B cell (primary cell): ENCODE measurements at places on chromosomes 7 and 10. TPM values are rescaled to one million over a fixed set of nuclear protein-coding genes. Genes with fewer than 3 reads are reported as not detected.

OR9A2 gene
- not detected in 2 replicates for polyA plus RNA-seq

ARHGAP22 gene
- 1.9 and 5.2 TPM in 2 replicates for polyA plus RNA-seq

- no peaks in the 10 kb centered on the region for H3K27me3 ChIP-seq
- H3K4me3 ChIP-seq: no peak overlapping the region
- no peak for DNase-seq
- H3K36me3 ChIP-seq: no peaks in the 10 kb centered on the region
Measured at GRCh38 chr7:70415179-70415972, 716.6 kb upstream of the GALNT17 start.

DNA sequence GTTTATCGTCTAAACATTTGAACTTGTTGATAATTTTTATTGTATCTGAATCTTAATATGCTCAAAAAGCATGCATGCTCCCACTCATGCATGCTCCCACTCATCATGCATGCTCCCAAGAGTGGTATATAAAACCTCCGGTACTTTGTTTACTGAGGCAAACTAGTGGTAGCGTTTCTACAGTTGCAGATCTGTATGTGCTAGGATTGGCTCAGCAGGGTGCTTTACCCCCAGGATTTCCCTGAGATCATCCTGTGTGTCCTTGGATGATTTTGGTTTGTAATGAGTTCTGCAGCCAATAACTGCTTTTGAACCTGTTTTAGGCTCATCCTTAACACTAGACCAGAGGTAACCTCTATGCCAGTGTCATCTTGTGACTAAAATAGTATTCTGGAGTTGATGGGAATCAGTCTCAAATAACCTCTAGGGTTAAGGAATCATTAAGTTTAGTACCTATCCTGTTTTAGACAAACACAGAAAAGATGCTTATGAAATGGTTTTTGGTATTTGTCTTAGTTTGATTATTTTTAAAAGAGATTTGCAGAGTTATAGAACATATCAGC lies 40.4 kb downstream of the PHTF2 start:
- peak overlapping the region; percentile 30 for H3K27ac ChIP-seq
- no peaks in the 10 kb centered on the region for H3K27me3 ChIP-seq
- no peak for DNase-seq
- H3K36me3 ChIP-seq: no peaks in the 10 kb centered on the region
- H3K4me3 ChIP-seq: no peak overlapping the region

GRCh38 chr10:93874309-93875031 lies 19.3 kb upstream of the SLC35G1 start:
- no peaks in the 10 kb centered on the region for H3K4me1 ChIP-seq
- H3K27ac ChIP-seq: no peak overlapping the region
- no peak overlapping the region for H3K4me3 ChIP-seq
- DNase-seq: no peak
- H3K27me3 ChIP-seq: peaks cover 8% of the 10 kb centered on the region

- no peak overlapping the region for H3K27ac ChIP-seq
- H3K27me3 ChIP-seq: no peaks in the 10 kb centered on the region
- H3K4me3 ChIP-seq: no peak overlapping the region
Measured at GRCh38 chr10:129057856-129058663, 409.0 kb upstream of the MGMT start.

DNA sequence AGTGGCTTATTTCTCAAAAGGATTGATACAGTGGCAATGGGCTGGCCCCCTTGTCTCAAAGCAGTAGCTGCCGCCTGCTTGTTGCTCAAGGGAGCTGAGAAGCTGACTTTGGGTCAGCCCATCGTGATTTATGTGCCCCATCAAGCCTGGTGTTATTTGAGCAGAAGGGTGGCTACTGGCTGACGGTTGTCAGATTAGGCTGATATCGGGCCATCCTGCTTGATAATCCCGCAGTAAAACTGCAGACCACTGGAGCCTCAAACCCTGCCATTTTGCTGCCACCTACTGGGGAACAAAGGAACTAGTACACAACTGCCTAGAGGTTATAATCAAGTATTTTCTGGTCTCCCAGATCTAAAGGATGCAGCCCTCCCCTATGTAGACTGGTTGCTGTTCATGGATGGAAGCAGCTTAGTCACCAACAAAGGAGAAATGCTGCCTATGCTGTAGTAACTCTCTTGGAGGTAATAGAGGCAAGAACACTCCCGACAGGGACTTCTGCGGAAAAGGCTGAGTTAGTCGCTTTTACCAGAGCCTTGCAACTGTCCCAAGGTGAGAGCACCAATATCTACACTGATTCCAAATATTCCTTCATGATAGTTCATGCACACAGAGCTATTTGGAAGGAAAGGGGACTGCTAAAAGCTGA lies 65.9 kb upstream of the ZNF92 start:
- peaks cover 3% of the 10 kb centered on the region for H3K27me3 ChIP-seq
- H3K4me1 ChIP-seq: no peaks in the 10 kb centered on the region
- peak; percentile 75 for DNase-seq
- H3K36me3 ChIP-seq: no peaks in the 10 kb centered on the region

- H3K27ac ChIP-seq: no peak overlapping the region
- H3K4me1 ChIP-seq: peaks cover 7% of the 10 kb centered on the region
- no peak overlapping the region for H3K4me3 ChIP-seq
Measured at GRCh38 chr7:159028508-159029401, 115.9 kb downstream of the VIPR2 start.

DNA sequence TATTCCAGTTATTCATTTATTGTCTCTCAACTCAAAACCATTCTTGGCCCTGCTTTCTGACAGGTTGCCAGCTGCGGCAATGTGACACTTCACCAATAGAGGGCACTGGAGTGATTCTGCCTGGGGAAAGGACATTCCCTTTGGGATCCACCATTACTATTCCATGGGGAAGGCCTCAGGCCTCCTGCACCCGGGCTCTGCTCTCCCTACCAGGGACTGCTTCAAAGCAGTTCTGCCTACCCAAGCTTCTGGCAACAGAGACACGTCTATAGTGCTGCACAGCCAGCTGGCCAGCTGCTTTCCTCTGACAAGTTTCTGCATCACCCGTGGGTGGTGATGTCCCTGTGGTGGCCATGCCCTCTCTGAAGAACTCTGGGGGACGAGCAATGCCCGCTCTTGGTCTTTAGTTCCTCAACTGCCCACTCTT lies 163.8 kb downstream of the ELMO1 start:
- H3K27me3 ChIP-seq: no peaks in the 10 kb centered on the region
- no peak overlapping the region for H3K27ac ChIP-seq
- H3K4me1 ChIP-seq: peaks cover 21% of the 10 kb centered on the region

- H3K27me3 ChIP-seq: no peaks in the 10 kb centered on the region
- peaks cover 11% of the 10 kb centered on the region for H3K4me1 ChIP-seq
- no peak for DNase-seq
Measured at GRCh38 chr7:129854401-129854800, 98.4 kb downstream of the UBE2H start.

- H3K4me1 ChIP-seq: peaks cover 5% of the 10 kb centered on the region
- no peaks in the 10 kb centered on the region for H3K36me3 ChIP-seq
- H3K27ac ChIP-seq: no peak overlapping the region
- no peak for DNase-seq
- no peak overlapping the region for H3K4me3 ChIP-seq
- no peaks in the 10 kb centered on the region for H3K27me3 ChIP-seq
Measured at GRCh38 chr10:49237985-49238384, 49.8 kb upstream of the TMEM273 start.

DNA sequence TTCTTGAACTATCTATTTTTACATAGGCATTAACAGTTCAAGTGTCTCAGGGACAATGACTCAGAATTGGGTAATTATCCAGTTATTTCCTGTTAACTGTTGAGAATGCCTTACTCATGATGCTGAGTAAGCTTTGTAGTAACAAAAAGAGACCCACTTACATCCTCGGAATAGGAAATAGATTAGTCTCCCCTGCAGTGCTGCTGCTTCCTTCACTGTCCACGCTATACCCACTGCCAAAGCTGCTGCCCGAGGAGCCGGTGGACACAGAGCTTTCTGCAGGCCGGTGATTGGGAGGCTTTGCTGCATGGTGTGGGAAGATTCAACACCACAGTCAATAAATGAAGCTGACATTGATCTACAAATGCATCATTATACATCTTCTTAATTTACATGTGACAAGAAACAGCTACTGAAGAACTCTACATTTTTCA lies 357.1 kb downstream of the PCLO start:
- H3K27ac ChIP-seq: no peak overlapping the region
- H3K27me3 ChIP-seq: no peaks in the 10 kb centered on the region
- H3K4me1 ChIP-seq: no peaks in the 10 kb centered on the region
- H3K36me3 ChIP-seq: no peaks in the 10 kb centered on the region

DNA sequence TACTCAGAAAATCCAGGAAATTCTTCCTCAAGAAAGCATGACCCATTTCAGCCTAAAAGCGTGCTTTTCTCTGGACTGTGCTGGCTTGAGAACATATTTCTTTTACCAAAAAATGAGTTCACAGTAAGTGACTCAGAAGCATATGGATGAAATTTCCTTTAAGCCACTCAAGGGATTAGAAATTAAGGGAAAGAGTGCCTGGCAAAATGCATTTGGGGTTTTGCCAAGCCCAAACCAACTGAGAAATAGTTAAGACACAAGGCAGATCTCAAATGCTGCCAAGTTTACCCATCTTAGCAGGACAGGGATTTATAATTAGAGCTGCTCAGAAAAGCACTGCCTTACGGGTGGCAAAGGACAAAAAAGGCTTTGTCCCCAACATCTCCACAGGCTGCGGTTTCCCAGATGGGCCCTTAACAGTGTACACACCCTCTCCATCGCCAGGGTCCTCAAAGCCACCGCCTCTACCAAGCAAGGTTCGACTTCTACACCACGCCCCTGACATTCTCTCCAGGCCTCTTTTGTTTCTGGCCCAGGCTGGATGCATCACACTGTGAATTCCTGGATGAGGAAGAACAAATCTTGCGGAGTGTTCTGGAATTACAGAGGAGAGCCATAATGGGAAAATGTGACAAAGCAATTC lies 30.1 kb upstream of the CDHR3 start:
- H3K27me3 ChIP-seq: no peaks in the 10 kb centered on the region
- H3K27ac ChIP-seq: no peak overlapping the region
- no peaks in the 10 kb centered on the region for H3K4me1 ChIP-seq
- H3K4me3 ChIP-seq: no peak overlapping the region
- DNase-seq: no peak

GRCh38 chr10:3220853-3221252 lies 48.3 kb upstream of the PITRM1 start:
- no peaks in the 10 kb centered on the region for H3K4me1 ChIP-seq
- no peaks in the 10 kb centered on the region for H3K36me3 ChIP-seq
- no peak overlapping the region for H3K27ac ChIP-seq

DNA sequence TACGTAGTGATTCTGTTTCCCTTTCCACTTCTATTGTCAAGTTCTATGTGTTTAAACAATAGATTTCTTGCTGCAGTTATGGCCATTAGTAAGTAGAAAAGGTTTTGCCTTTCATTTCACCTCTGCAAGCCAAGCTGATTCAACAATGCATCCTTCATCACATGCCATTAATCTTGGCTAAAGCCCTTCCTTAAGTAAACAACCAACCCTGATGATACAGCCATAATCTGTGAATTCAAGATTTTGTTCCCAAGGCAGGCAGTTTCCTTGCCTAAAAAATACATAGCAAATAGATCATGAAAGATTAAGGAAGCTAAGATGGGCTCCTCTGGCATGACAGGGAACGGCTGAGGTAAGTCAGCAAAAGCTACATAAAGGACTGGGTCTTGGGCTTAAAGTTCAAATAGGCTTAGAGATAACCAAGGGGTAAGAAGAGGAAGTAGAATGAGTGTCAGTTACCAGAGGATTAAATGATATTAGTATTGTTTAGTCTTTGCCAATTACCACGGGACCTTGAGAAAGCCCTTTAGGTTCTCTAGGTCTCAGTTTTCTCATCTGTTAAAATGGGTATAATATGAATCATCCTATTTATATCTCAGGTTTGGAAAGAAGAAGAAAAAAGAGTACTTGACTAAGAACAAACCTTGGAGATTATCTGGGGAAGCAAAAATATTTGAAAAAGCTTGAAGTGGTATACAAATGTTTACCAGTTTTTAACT lies 35.9 kb upstream of the ANK3 start:
- H3K27ac ChIP-seq: no peak overlapping the region
- peaks cover 9% of the 10 kb centered on the region for H3K4me1 ChIP-seq
- no peaks in the 10 kb centered on the region for H3K36me3 ChIP-seq
- H3K4me3 ChIP-seq: no peak overlapping the region

- H3K27ac ChIP-seq: no peak overlapping the region
- H3K36me3 ChIP-seq: no peaks in the 10 kb centered on the region
- no peaks in the 10 kb centered on the region for H3K27me3 ChIP-seq
- H3K4me3 ChIP-seq: no peak overlapping the region
- no peaks in the 10 kb centered on the region for H3K4me1 ChIP-seq
Measured at GRCh38 chr7:32670110-32671025, 175.1 kb downstream of the AVL9 start.

- H3K4me1 ChIP-seq: peaks cover 34% of the 10 kb centered on the region
- peak; percentile 56 for DNase-seq
- no peak overlapping the region for H3K27ac ChIP-seq
- no peak overlapping the region for H3K4me3 ChIP-seq
Measured at GRCh38 chr10:124153023-124153826, 59.8 kb upstream of the CHST15 start.

DNA sequence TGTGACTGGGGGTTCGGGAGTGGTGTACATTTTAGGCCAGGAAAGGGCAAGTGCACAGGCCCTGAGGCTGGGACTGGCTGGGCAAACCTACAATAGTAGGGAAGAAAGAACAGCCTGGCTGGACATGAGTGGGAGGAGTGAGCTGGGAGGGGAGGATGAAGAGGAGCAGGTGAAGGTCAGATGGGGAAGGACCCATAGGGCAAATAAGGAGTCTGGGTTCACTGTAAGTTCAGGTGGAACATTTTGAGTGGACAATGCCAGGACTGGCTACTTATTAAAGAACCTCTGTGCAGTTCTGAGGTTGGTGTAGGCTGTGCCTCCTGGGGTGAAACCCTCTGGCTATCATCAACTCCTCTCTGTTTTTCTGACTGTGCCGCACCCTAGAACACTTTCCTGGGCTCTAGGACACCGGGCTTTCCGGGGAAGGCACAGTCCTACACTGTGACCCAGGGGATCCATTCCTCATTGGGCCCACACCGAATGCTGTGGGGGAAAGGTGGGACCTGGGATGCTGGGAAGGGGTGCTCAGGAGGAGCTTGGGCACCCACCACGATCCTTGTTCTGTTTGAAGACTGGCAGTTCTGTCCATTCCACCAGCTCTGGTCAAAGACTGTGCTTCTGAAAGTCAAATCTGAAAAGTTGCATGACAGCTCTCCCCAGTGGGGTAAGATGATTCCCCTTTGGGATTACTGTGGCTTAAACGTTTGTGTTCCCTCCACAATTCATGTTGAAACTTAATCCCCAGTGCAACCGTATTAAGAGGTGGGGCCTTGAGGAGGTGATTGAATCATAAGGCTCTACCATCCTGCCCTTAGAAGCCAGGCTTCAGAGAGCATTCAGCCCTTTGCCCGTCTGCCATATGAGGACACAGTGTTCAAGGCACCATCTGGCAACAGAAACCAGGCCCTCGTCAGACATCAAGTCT lies 4.0 kb upstream of the MMP21 start:
- no peaks in the 10 kb centered on the region for H3K27me3 ChIP-seq
- no peaks in the 10 kb centered on the region for H3K36me3 ChIP-seq
- no peak for DNase-seq
- H3K27ac ChIP-seq: no peak overlapping the region
